ENCODE measurements at places on chromosomes 3 and 15. TPM values are rescaled to one million over a fixed set of nuclear protein-coding genes. Genes with fewer than 3 reads are reported as not detected.

- no peaks in the 10 kb centered on the region for H3K27me3 ChIP-seq
- peak overlapping the region; percentile 46 for H3K27ac ChIP-seq
- no peak for DNase-seq
These were observed 49.6 kb downstream of the SMAD3 start for GRCh38 chr15:67114846-67115585.

PRRT3 gene
- 1.9 TPM for total RNA-seq

GRCh38 chr3:170589113-170589512 lies 3.2 kb upstream of the SLC7A14 start:
- H3K4me1 ChIP-seq: no peaks in the 10 kb centered on the region
- H3K36me3 ChIP-seq: no peaks in the 10 kb centered on the region
- no peaks in the 10 kb centered on the region for H3K27me3 ChIP-seq
- H3K4me3 ChIP-seq: no peak overlapping the region
- no peak overlapping the region for H3K27ac ChIP-seq
- DNase-seq: no peak

CASR gene
- total RNA-seq: 11.4 TPM

DNA sequence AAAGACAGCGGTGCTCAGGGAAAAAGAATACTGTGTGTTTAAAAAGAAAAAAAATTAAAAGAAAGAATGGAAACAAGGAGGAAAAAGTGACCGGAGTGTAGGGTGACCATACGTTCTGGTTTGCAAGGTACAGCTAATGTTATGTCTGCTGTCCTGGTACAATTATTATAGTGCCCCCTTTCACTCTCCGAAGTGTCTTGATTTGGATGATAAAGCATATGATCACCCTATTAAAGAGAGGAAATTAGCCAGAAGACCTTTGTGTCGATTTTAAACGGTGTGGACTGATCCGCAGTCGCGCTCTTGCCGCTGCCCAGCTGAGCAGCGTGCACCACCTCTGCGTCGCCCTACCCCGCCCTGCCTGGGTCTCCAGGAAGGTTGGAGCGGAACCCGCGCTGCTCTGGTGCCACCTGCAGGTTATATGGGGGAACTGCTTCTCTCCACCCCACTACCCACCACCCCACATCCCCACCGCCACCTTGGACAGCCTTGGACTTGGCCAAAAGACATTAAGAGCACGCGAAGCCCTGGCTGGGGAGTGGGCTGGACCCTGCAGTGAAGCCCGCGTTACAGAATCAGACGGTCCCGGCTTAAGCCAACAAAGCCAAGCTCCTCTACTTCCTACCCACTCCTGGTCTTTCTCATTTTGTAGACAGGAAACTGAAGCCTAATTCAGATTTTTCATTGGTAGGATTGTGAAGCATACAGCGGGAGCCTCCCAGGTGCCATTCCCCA lies 41.2 kb upstream of the UBE2Q2 start:
- no peaks in the 10 kb centered on the region for H3K4me1 ChIP-seq
- no peak overlapping the region for H3K27ac ChIP-seq
- no peak overlapping the region for H3K4me3 ChIP-seq
- H3K27me3 ChIP-seq: peaks cover 5% of the 10 kb centered on the region
- peak; percentile 94 for DNase-seq
- H3K36me3 ChIP-seq: no peaks in the 10 kb centered on the region

GRCh38 chr3:109109574-109109973 lies 8.4 kb downstream of the MORC1 start:
- no peak overlapping the region for H3K4me3 ChIP-seq
- no peaks in the 10 kb centered on the region for H3K4me1 ChIP-seq
- H3K27ac ChIP-seq: no peak overlapping the region
- DNase-seq: no peak
- H3K27me3 ChIP-seq: no peaks in the 10 kb centered on the region
- no peaks in the 10 kb centered on the region for H3K36me3 ChIP-seq

GRCh38 chr3:50351323-50351697 lies 648 bp downstream of the CYB561D2 start:
- no peaks in the 10 kb centered on the region for H3K27me3 ChIP-seq
- DNase-seq: no peak
- peaks cover 20% of the 10 kb centered on the region for H3K4me1 ChIP-seq
- H3K27ac ChIP-seq: peak overlapping the region; percentile 82
- H3K36me3 ChIP-seq: peaks cover 33% of the 10 kb centered on the region

- no peaks in the 10 kb centered on the region for H3K36me3 ChIP-seq
- no peaks in the 10 kb centered on the region for H3K4me1 ChIP-seq
- H3K4me3 ChIP-seq: no peak overlapping the region
- no peak overlapping the region for H3K27ac ChIP-seq
These were observed 107.0 kb downstream of the CPN2 start for GRCh38 chr3:194244167-194244566.

DNA sequence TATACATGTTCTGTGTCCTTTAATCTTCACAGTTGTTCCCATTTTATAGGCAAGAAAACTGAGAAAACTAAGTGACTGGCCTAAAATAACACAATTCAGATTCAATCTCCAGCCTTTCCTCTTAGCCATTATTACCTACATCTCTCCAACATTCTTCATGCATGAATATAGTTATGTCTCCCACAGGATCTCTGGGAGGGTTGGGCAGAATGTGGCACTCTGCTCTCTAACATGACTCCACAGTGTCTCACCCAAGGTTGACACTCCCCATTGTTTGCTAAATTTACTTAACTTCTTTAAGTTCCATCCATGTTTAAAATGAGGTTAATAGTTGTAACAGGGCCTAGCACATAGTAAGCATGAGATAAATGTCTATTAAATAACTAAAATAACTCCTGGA lies 276.3 kb downstream of the ERC2 start:
- no peaks in the 10 kb centered on the region for H3K36me3 ChIP-seq
- no peaks in the 10 kb centered on the region for H3K4me1 ChIP-seq
- no peaks in the 10 kb centered on the region for H3K27me3 ChIP-seq

TLR9 gene
- 0.03 TPM for total RNA-seq

DNA sequence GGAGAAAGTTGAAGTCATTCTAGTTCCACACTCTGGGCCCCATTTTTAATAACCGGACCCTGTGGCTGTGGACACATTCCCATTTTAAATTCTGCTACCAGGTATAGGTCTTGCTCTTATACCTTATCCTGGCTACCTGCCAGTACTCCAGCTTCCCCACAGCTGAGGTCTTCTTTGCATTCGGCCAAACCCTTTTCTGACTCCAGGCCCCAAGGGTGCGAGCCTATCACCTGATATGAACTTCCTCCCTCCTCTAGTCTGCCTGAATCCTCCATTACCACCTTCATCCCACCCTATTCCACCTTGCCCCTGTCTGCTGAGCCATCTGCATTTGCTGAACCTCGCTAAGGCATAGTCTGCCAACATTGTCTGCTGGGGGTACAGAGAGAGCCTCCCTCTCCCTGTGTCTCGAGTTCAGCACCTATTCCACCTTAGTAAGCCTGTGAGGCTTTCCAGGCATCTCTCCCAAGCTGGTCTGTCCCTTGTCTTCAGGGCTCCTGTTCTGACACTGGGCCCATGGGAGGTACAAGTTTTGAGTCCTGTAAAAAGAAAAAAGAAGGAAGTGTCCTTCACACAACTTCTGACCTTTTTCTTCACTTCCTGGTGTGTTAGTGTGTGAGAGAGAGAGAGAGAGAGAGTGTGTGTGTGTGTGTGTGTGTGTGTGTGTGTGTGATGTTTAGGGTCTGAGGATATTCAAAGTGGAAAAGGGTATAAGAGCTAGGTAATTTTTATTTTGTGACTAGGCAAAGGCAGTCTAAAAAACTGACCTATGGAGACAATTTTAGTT lies 27.0 kb downstream of the PDE8A start:
- no peak overlapping the region for H3K27ac ChIP-seq
- no peaks in the 10 kb centered on the region for H3K27me3 ChIP-seq
- H3K4me3 ChIP-seq: no peak overlapping the region

DNA sequence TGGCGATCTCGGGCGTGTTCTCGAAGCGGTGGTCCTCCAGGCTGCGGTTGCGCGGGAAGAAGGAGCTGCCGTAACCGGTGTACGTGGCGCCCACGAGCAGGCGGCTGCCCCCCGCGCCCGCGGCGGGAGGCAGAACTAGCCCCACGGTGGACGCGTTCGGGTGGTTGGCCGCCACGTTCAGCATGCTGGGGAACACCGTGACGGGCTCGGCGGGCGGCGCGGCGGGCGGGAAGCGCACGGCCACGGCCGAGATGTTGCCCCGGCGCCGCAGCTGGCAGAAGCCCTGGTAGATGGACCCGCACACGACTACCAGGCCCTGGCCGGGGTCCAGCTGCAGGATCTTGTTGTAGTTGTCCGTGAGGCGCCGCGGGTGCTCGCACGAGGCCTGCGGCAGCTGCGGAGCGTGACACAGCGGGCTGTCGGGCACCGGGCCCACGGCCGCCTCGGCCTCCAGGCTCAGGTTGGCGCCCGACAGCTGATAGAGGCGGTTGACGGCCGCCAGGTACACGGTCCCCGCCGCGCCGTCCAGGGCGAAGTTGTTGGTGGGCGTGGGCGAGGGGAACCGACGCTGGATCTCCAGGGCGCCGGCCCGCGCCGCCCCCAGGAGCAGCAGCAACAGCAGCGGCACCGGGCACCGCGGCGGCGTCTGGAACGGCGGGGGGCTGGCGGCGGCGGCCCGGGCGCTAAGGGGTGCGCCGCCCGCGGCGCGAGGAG lies 397 bp downstream of the PLXND1 start:
- peaks cover 7% of the 10 kb centered on the region for H3K4me1 ChIP-seq
- no peak for DNase-seq
- no peaks in the 10 kb centered on the region for H3K36me3 ChIP-seq
- H3K27ac ChIP-seq: peak overlapping the region; percentile 54
- H3K4me3 ChIP-seq: peak overlapping the region; percentile 31
- no peaks in the 10 kb centered on the region for H3K27me3 ChIP-seq

Measured in pancreas (tissue), 10 donors.